Stimulated activated CD8-positive, alpha-beta memory T cell treated with anti-CD3 and anti-CD28 coated beads, Interleukin-4, amount 100 ng/mL, for 4 hours (primary cell): ENCODE measurements at places on chromosomes 5 and 9.
A peak's percentile ranks its signal among the peaks of the same experiment; 100 is the strongest.

DNA sequence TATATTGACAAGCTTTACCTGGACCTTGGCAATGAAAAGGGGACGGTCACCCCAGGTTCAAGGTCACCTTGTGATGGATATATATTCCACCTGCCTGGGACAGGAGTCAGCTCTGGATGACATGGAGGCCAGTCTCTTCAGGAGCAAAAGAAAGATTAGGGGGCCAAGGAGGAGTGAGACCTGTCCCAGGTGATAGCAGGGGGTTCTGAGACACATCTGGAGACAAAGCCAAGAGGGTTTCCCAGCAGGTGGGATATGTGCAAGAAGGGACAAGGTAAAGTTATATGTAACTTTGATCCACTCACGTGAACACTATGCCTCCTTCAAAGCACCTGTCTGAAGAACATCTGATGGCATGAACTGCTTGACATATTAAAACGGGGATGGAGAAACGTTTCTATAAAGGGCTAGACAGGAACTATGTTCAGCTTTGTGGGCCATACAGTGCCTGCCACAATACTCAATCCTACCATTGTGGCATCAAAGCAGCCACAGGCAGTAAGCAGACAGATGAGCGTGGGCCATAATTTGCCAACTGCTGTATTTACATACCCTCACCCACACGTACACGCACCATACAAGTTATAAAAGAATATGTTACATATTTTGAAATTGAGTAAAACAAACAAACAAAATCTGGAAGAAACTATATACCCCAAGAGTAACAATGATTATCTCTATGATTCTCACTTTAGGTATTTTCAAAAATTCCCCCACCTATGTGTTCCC, 62.9 kb upstream of the ZNF622 start:
- DNase-seq, result no peak

GRCh38 chr5:151617841-151618710, 26.9 kb upstream of the FAT2 start:
- DNase-seq, result no peak

DNA sequence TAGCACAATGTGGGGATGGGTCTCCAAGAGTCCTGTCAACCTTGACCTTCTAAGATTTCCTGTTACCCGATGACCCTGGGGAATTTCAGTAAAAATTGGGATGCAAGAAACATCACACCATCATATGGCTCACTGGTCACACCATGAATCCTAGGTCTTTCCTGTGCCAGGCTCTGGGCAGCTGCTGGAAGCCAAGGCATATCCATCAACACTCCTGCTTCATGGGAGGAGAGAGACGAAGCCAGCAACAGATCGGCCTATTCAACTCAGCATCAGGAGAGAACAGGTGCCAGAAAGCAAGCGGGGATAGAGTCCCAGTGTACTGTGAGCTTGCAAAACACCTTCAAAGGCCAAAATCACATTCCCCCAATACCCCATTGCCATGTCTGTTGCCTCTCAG, 6.5 kb upstream of the NEK6 start:
- no peak for DNase-seq

DNA sequence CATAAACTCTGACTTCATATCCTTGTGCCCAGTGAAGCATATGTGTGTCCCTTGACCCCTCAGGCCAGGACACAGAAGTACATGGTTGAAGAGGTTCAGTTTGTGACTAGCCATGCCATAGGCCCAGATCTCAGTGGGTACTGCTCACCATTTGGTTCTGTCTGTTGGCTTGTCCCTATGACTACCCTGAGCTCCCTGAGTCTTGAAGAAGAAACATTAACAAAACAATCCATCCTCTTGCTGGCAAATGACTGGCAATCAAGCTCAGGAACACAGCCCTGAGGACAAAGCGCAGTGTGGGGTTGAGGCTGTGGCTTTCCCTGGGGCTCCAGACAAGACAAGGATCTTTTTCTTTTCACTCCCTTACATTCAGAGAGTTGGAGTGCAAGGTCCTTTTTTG, 46.3 kb downstream of the TNFAIP8 start:
- DNase-seq, result no peak

DNA sequence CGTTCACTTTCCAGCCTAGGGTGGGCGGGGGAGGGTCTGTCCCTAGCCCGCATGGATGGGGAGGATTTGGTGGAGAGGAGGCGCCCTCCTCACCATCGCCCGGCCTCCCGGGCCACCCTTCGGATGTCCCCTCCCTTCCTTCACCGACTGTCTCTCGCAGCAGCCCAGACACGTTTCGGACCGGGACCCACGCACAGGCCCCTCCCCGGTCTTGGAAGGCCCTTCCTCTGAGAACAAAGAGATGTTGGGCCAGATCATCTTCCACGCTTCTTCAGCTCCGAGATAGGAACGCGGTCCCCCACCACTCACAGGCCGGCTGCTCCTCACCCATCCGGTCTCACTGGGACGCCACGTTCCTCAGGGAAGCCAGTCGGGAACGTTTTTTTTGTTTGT, 640 bp upstream of the DPM2 start:
- DNase-seq, result no peak

- DNase-seq, result no peak
These were observed 250.3 kb downstream of the ASTN2 start for GRCh38 chr9:117164512-117164911.

DNA sequence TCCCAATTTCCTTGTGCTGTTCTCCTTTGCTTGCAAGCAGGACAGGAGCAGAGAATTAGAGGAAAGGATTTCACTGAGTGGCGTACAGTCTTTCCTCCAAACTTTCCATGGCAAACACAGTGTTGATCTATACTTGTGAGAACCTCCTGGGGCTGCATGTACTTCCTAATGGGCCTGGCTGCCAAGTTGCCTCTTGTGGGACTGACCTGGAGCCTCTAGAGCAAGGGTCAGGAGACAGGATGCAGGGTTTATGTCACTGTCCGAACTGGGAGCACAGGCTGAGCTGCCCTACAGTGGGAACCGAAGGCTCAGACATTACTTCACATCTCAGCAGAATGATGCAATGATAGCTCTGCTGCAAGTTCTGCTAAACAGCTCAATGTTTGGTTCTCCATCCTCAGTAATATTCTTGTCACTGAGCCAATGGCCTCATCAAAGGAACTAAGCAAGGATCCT, 102.3 kb downstream of the ENC1 start:
- no peak for DNase-seq

DNA sequence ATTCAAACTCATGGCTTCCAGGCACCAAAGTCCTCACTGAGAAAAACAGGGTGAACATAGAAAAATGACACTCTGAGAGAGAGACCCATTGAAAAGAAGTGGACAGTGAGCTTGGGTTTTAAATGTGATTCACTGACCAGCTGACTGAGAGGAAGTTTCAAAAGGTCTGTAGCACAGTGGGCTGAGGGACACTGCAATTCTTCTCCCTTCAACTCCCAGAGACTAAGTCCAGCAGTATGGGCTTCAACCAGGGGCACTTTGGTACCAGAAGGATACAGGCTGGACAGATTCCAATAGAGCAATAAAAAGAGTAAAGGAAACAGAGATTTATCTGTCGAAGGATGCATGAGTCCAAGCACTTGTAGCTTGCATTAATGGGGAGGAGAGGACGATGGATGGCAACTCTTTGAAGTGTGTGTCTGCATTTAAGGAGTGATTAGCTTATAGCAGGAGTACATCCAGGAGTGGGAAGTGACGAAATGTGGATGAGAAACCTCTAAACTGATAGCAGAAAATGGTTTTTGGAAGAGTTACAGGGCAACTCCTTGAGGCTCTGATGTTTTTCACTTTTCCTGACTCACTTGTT, 117.0 kb upstream of the ANKRD55 start:
- no peak for DNase-seq

GRCh38 chr9:133127340-133127981, 6.4 kb upstream of the RALGDS start:
- DNase-seq, result no peak

- no peak for DNase-seq
These were observed 62.6 kb downstream of the SUSD1 start for GRCh38 chr9:112112519-112112918.

DNA sequence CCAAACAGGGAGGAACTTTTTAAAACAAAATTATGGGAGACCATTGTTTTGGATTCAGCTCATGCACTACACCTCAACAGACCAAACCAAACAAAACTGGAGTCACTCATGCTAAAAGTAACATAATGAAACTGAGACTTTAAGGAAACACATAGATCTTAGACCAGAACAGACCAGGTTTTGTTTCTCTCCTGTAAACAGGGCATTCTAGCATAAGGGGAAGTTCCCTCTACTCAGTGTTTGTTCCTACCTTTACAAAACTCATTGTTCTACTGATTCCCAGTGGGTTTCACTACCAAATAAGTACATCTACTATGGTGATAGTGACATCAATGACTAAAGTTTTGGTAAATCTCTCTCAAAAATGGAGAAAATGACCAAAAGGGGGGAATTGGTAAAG, 1103.6 kb upstream of the EDIL3 start:
- no peak for DNase-seq

- no peak for DNase-seq
These were observed 36.0 kb downstream of the SH3GL2 start for GRCh38 chr9:17614903-17615302.

DNA sequence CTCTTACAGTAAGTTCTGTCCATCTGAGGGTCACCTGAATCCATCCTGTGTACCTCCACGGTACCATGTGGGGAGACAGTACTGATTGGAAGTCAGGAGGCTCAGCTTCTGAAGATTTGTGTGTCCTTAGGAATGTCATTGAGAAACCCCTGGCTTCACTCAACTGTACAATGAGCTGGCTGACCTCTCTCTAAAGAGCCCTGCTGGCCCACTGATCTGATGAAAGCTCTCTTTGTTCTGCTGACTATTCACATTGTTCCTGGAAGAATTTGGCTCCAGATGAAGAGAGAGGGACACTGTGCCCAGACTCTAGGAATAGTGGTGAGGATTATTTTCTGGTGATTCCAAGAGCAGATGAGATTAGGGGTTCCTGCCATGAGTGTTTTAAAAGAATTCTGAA, 141.2 kb downstream of the LURAP1L start:
- no peak for DNase-seq

GRCh38 chr9:85528142-85528541, 213.6 kb downstream of the AGTPBP1 start:
- no peak for DNase-seq

GRCh38 chr5:58545912-58546311, 37.0 kb upstream of the RAB3C start:
- no peak for DNase-seq

- no peak for DNase-seq
These were observed 145.2 kb downstream of the MTRR start for GRCh38 chr5:8013948-8014710.

GRCh38 chr5:1793301-1793740, 6.3 kb downstream of the MRPL36 start:
- DNase-seq, result no peak

GRCh38 chr9:137449931-137450538, 8.9 kb upstream of the ENTPD8 start:
- DNase-seq, result peak; percentile 42

GRCh38 chr9:111113712-111114111, 75.4 kb upstream of the LPAR1 start:
- DNase-seq, result no peak

- DNase-seq, result no peak
These were observed 281.0 kb downstream of the EFNA5 start for GRCh38 chr5:107389775-107390148.

- no peak for DNase-seq
These were observed 40.8 kb upstream of the ROPN1L start for GRCh38 chr5:10400831-10401230.

DNA sequence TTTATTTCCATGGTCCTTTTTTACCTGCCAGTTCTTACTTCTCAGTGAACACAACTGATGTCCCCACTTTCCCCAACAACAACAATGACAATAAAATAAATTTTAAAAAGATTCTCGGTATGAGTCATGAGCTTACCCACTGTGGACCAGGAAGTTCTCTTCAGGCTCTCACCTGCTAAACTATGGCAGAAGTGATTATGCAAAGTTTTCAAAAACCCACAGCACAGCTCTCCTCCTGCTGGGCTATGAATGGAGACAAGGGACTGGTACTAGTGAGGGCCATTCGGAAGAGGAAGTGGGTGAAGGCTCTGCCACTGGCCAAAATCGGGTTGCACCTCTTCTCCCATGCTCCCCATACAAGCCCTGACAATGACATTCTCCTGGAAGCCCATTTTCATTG, 429.4 kb downstream of the PIK3R1 start:
- no peak for DNase-seq

GRCh38 chr9:113564498-113565237, 101.1 kb downstream of the RGS3 start:
- no peak for DNase-seq

DNA sequence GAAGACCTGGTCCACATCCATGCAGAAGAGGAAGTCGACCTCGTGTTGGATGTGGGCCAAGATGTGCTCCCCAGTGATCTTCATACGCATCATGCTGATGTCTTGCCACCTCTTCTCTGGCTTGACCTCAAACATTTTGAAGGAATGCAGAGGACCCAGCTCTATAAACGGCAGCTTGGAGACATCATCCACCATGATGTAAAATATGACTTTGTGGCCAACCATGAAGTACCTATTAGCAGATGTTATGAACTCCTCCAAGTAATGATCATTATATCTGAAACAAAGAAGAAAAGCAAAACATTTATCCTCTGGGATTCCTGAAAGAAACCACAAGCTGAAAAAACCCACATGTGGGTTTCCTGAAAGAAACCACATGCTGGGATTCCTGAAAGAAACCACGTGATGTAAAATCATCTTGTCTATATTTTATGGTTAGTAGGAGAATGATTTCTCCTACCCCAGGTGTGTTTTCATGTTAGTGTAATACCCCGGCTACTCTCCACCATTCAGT, 52.3 kb downstream of the GGTA1 start:
- no peak for DNase-seq

DNA sequence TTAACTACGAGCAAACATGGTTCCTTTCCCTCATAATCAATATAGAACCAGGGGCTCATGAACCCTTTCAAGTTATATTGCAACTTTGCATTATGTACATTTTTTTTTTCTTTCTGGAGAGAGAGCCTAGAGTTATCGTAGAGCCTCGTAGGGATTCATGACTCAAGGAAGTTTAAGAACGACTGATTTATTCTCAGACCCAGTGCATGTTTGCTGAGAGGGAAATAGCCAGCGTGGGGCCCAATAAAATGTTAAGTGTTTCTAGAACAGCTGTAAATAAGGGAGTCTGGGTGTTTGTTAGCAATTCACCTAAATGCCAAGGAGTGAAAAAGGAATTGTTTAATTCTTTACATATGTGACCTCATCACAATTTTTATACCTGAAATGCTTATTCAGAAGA, 119.0 kb upstream of the KLF9 start:
- DNase-seq, result no peak

GRCh38 chr9:74463825-74464224, 33.3 kb upstream of the RORB start:
- no peak for DNase-seq
